ENCODE measurements at places on chromosomes 13 and 19.

- no peak for DNase-seq
Observed at GRCh38 chr13:27281420-27281819, 10.8 kb downstream of the RASL11A start.

DNA sequence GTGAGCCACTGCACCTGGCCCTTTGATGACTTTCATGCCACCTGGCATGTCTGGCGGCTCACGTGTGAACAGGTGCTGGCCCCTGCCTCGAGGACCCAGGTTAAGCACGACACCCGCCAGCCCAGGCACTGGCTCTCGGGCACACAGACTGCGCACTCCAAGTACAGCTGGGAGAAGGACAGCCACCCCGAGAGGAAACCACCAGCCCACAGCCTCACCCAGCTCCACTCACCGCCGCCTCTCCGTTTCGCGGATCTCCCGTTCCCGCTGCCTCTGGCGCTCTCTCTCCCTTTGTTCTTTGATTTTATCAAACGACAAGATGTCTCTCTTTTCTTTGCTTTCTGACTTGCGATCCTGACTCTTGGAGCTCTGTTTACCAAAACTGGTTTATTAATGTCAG lies 27.4 kb upstream of the TINCR start:
- no peak for DNase-seq

- DNase-seq: no peak
Observed at GRCh38 chr13:53463106-53463505, 434.5 kb downstream of the OLFM4 start.

- no peak for DNase-seq
Observed at GRCh38 chr13:100755891-100756290, 81.3 kb upstream of the TMTC4 start.

GRCh38 chr13:33537026-33537425 lies 251.5 kb upstream of the STARD13 start:
- DNase-seq: no peak

DNA sequence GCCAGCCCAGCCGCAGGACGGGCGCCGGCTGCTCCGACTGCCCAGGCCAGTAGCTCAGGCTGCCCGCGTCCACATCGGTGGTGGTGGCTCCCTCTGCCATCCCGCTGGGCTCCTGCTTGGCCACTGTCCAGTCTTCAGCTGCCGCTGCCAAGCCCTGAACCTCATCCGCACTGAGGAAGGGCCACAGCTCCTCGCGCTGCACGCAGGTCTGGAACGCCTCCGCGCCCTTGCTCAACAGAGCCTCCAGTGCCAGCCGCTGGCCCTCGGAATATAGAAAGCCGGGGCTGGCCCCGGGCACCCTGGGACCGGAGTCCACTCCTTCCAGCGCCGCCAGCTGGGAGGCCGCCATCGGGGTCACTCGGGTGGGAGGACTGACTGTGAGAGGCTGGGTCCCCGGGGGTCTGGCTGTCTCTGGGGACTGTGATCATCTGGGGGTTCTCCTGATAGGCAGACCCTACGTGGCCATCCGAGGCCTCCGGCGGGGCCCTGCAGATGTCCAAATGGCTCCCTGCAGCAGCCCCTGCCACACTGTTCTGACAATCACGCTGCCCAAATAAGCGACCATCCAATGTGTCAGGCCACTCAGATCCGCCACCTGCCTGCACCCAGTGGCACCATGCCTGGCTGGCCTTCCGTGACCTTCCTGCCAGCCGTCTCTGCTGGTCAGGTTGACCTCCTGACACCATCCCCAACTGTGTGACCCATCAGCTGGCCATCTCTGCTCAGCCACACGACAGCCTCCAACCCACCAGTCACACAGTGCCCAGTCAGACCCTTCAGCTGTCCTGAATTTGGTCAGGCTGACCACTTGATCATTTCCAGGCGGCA lies 1.6 kb downstream of the FAM83E start:
- DNase-seq: no peak

DNA sequence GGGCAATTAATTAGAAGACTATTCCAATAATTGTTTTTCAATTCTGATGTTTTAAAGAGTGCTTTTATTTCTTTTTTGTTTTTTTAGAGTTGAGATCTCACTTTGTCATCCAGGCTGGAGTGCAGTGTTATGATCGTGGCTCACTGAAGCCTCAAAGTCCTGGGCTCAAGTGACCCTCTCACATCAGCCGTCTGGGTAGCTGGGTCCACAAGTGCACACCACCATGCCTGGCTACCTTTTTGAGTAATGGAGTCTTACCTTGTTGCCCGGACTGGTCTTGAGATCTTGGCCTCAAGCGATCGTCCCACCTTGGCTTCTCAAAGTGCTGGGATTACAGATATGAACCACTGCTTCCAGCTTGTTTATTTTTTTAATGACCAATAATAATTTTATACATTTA lies 207.8 kb downstream of the NDFIP2 start:
- DNase-seq: no peak

GRCh38 chr13:32639502-32640105 lies 53.4 kb downstream of the PDS5B start:
- DNase-seq: peak; percentile 83

GRCh38 chr13:102704238-102705058 lies 9.6 kb upstream of the METTL21C start:
- no peak for DNase-seq

GRCh38 chr19:3761382-3762129 lies at the start of gene APBA3:
Gene APBA3 (minus strand): TSS chr19:3761692. CDS start chr19:3760264, 1,428 bp downstream.
- DNase-seq: peak; percentile 95

DNA sequence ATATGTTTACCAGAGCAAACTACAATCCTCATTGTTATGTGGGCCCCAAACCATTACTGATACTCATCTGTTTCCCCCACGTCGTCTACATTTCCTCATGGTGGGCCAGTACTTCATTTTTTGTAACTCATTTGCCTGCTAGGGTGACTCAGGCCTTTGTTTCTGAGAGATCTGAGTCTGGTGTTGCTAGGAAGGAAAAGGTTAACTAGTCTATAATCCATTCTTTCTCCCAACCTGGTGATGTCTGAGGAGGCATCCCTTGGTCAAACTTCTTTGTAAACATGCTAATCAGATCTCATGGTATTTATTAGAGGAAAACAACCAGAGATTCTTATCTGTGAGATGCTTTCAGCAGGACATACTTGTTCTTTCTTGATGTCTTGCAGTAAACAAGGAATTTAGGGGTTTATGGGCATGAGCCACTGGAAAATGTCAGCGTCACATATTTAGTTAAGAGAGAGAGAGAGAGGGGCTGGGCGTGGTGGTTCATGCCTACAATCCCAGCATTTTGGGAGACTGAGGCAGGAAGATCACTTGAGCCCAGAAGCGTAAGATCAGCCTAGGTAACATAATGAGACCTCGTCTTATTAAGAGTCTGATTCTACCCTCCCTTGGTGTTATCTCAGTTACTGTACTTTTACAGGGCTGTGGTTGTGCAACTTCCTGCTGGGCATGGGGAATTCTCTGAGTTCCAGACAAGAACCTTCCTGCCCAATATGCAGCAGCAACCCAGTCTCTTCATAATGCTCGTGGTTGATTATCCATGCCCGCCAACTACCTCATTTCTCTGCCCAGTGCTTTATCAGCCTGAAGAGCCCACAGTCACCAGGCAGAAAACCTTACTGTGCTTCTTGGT lies 9.7 kb upstream of the DPRX start:
- DNase-seq: peak; percentile 18

GRCh38 chr19:8506402-8506957 lies 4.0 kb upstream of the PRAM1 start:
- no peak for DNase-seq

DNA sequence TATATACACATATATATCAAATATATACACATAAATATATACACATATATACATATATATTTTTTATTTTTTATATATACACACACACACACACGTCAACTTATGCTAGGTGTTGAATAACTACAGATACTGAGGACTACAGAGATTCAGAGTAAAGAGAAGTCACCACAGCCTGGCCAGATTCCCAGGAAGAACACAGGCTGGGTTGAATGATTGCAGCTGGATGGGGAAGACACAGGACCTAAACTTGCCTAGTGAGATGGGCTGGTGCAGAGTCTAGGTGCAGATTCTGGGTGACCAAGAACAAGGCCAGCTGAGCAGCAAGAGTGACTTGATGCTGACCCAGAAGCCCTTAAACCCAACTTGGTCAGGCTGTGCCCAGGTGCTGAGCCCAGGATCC lies 241.3 kb downstream of the KCTD12 start:
- no peak for DNase-seq

- DNase-seq: no peak
Observed at GRCh38 chr13:37701306-37701705, 102.7 kb upstream of the POSTN start.

- peak; percentile 51 for DNase-seq
Observed at GRCh38 chr13:90868321-90868920, 479.1 kb upstream of the MIR17HG start.

DNA sequence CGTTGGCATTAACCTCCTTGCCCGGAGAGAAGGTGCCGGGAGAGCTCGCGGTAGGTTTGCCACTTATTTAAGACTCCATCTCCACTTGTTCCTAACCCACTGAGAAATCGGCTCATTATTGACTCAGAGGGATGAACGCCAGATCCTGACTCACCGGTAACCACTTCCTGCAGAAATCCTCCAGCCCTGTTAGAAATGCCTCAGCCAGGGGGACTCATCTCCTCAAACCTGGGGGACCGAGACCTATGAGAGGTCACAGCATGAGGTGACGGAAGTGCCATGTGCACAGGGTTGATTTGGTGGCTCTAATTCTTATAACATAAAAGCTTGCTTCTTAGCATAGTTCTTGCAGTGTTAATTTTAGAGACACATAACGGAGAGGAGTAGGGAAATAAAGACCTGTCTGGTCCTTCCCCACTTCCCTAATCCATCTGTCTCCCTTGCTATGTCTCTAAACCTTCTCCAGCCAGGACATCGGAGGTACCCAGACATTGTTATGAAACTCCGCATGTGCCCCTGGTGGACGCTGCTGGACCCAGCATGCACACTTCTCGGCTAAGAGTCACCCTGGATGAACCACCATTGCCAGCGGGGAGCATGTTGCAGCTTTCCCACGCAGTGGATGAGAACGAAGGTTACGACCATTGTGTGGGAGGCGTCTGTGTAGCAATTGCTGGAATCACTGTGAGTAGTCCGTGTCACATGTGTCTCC lies 158.9 kb downstream of the EFNB2 start:
- no peak for DNase-seq

GRCh38 chr13:73998631-73999030 lies 135.6 kb downstream of the KLF12 start:
- no peak for DNase-seq

DNA sequence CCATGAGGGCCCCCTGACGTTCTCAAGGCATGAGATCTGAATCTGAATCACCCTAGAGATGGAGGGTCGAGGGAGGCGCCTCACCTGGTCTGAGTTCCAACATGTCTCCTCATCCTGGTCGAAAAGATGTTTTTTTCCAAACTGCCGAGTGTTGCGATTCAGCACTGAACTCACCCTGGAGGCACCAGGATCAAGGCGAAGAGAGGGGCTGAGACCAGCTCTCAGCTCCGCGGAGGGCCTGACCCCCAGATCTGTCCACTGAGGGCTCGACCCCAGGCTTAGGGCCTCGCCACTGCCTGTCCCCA lies 555 bp downstream of the NR2C2AP start:
- peak; percentile 27 for DNase-seq

GRCh38 chr13:96415831-96416385 lies 326.0 kb downstream of the HS6ST3 start:
- DNase-seq: peak; percentile 17

- DNase-seq: no peak
Observed at GRCh38 chr13:100273552-100273951, 184.7 kb downstream of the PCCA start.

- DNase-seq: peak; percentile 83
Observed at GRCh38 chr19:570937-571565, 1.3 kb upstream of the BSG start.

DNA sequence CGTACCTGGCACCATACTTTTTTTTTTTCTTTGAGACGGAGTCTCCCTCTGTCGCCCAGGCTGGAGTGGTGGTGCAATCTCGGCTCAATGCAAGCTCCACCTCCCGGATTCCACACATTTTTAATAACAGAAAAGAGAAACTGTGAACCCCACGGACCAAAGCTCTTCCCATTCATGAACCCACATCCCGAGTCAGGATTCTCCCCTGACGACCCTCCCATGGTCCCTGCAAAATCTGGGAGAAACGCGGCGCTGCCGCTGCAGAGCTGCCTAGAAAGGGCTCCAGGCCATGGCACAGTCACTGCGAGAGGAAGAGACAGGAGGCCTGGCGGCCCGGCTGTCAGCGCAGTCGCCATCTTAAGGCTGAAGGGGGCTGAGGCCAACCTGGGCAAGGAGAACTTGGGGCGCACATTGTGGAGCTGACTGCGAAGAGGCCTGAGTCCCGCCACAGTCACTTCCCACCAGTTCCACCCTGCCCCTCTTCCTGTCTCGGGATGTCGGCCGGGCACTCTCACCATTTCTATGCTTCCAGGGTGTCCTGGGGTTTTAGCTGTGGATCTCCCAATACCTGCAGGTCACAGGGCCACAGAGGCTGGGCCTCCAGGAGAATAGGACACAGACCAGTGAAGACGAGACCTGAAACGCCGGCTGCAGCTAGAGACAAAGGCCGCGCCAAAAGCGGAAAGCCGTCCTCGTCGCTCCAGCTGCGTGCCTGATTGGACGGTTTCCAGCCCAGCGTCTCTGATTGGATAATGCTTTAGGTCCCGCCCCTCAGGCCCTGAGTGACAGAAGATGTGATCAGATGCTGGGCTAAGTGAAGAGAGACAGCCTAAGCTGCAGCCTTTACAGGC lies 71.0 kb downstream of the ZNF486 start:
- DNase-seq: peak; percentile 74

DNA sequence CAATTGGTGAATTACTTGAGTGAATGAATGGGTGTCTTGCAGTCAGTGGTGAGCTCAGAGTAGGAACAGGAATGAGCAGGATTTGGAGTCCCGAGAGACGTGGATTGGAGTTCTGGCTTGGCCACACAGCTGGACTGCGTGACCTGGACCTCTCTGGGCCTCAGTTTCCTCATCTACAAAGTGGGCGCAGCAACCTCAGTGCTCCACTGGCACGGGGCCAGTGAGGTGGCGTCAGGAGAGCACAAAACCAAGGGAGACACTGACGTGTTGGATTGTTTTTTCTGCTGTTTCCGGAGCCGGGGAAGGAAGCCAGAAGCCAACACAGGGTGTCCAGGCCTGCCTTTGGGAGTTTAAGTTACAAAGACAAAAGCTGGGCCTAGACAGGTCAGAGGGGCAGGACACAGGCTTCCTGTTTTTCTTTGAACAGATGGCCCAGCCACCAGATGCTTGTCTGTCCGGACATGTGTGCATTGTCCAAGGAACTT lies 6.5 kb upstream of the DOCK6 start:
- DNase-seq: peak; percentile 32

DNA sequence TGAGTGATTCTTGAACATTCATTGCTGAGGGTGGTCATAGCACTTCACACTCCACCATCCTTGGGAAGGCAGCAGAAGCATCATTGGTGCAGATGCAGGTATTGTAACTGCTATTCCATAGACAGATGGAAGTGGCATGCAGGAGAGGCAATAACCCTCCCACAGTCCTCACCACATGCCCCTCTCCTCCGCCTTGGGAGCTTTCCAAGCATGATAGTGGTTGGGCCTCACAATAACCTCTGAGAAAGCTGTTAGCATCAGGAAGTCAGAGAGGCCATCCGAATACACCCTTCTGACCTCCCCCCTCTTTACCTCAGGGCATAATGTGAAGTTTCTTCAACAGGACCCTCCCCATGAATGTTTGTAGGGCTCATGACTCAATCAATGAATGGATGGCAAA lies 177.9 kb downstream of the KATNAL1 start:
- no peak for DNase-seq

- no peak for DNase-seq
Observed at GRCh38 chr13:36804588-36804987, 14.4 kb upstream of the RFXAP start.

- no peak for DNase-seq
Observed at GRCh38 chr13:100561158-100561499, 27.5 kb downstream of the GGACT start.

- DNase-seq: no peak
Observed at GRCh38 chr13:58566176-58566575, 934.6 kb downstream of the PCDH17 start.

- DNase-seq: no peak
Observed at GRCh38 chr13:79450110-79450509, 30.8 kb upstream of the NDFIP2 start.
